Fibroblast of skin of right quadriceps (primary cell): ENCODE measurements at places on chromosomes 12 and 14.
A peak's percentile ranks its signal among the peaks of the same experiment; 100 is the strongest.

DNA sequence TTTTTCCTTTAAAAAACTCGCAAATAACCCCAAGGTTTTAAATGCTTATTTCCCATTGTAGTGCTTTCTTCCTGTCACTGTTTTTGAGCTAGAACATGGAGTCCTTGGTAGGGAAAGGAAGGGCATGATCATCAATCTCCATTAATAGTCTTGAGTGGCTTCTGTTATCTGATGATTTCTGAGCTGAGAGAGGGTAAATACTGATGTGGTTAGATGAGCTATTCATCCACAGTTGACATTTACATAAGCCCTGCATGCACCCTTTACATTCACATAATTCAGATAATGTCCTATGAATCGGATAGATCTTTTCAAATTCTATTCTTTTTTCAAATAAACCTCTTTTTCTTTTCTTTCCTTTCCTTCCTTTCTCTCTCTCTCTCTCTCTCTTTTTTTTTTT lies 81.4 kb downstream of the NTN4 start:
- no peak for DNase-seq

DNA sequence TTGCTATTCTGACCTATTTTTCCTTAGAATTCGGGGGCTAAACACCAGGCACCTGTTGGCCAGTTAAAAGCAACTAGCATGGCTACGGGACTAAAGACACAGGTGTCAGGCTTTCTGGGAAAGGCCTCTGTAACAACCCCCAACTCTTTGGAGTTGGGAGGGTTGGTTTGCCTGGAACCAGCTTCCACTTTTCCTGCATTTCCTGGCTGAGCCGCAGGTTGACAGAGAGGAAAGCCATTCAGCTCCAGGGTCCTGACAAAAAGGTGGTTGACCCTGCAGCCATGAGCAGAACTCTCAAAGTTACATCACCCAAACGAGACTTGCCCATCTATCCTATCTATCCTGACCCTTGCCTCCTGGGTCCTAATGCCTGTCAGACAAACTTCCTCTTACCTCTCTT lies 375.4 kb upstream of the SFSWAP start:
- no peak for DNase-seq

GRCh38 chr12:41946106-41946505 lies 198.6 kb downstream of the GXYLT1 start:
- no peak for DNase-seq

GRCh38 chr14:31070431-31070830 lies 44.3 kb upstream of the STRN3 start:
- peak; percentile 89 for DNase-seq

GRCh38 chr14:89493877-89494634 lies 77.0 kb upstream of the FOXN3 start:
- DNase-seq: no peak
